ENCODE measurements at places on chromosomes 5 and 9.

DNA sequence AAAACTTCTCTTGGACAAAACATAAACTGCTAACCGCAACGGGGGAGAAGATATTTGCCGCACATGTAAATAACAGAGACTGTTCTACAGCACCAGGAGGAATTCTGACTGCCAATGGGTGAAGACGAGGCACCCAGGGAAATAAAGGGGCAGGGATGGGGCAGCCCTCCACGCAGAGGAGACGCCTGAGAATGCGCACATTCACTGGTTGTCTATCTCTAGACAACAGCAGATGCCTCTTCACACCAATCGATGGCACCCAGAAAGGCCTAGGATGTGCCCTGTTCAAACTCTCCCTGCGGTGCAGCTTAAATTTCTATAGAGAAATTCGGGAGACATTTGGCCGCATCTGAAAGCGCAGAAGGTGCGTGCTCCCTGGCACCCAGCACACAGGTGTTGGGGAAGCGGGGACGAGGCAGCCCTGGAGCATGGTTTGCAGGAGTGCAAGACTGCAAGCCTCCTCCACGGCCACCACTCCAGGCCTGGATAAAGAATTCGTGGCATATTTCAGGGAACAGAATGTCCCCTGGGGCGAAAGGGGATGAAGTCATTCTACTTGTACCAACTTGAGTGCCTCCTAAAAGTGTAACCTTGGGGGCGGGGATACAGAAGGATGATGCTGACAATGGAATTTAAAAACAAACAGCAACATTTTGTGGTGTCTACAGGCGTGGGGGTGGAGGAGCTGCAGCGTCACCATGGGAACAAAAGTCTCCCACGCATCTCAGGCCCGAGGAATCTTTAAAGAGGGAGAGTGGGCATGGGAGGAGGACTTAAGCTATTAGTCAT lies 6.3 kb upstream of the IRX2 start:
- no peak for DNase-seq

GRCh38 chr5:2709976-2710689 lies 41.3 kb downstream of the IRX2 start:
- no peak for DNase-seq

GRCh38 chr9:86764221-86764624 lies 183.1 kb downstream of the GAS1 start:
- no peak for DNase-seq

GRCh38 chr5:111673891-111674626 lies 82.9 kb downstream of the NREP start:
- no peak for DNase-seq

GRCh38 chr5:124905256-124906130 lies 159.1 kb upstream of the ZNF608 start:
- DNase-seq, result no peak

DNA sequence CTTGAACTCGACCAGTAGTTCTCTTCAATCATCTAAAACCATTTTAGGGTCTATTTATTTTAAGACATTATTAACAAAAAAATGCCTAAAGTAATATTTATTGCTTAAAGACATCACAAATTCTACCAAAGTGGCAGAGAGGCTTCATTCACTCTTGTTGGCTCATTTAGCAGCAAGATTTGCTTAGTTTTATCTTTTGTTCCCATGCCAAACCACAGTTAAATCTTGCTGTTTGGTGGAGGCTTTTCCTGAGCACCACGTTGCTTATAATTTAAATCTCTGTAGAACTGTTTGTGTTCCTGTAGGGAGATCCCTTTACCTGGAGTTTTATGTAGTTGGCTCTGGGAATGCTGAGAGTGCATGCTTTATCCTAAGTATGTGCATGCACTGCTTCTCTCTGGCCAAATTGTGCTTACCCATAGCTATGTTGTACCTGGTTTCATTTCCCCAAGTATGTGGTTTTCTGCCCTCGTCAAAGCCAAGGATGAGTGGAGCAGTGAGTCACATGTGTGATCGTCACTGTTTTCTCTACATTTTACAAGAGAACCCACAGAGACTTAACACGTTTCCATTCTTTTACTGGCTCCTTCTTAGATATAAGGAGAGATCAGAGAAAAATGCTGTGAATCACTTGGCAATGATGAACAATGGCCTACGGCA lies 42.1 kb upstream of the MAST4 start:
- DNase-seq, result no peak

- no peak for DNase-seq
These were observed 183.3 kb upstream of the PIK3R1 start for GRCh38 chr5:68032216-68032762.

GRCh38 chr5:177592905-177593304 lies 902 bp downstream of the TMED9 start:
- no peak for DNase-seq

GRCh38 chr5:8320244-8320643 lies 451.3 kb downstream of the MTRR start:
- DNase-seq, result no peak

DNA sequence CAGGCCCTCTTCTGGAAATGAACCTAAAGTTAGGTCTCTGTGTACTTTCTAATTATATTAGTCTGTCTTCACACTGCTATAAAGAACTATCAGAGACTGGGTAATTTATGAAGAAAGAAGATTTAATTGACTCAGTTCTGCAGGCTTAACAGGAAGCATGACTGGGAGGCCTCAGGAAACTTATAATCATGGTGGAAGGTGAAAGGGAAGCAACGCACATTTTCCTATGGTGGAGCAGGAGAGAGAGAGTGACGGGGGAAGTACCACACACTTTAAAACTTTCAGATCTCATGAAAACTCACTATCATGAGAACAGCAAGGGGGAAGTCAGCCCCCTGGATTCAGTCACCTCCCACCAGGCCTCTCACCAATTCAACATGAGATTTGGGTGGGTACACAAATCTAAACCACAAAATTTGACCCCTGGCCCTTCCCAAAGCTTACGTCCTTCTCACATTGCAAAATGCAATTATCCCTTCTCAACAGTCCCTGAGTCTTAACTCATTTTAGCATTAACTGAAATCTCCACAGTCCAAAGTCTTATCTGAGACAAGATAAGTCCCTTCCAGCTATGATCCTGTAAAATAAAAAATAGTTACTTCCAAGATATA lies 40.7 kb downstream of the TRIP13 start:
- DNase-seq, result no peak

- DNase-seq, result no peak
These were observed 82.9 kb upstream of the VCAN start for GRCh38 chr5:83388608-83389007.

DNA sequence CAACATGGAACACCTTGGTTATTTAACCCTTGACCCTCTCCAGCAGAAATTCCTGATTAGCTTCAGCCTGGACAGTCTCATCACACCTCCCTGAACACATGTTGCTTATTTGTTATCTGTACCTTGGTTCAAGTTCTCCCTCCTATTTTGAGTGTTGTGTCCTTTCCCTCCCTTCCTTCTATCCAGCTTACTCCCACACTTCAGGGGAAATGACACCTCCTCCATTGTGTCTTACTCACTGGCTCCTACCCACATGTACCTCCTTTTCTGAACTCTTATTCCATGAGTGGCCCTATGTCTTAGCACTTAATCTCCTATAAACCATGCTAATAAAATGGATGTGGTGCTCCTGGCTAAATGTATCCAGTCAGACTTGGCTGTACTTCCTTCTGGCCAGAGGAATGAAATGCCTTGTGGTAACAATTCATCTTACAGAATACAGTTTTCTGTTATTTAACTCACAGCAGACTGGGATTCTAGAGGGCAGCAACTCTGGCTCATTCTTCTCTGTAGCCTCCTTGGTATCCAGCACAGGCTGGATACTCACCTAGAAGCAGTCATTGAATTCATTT lies 11.2 kb downstream of the LIX1 start:
- DNase-seq, result no peak

- DNase-seq, result no peak
These were observed 1243.0 kb upstream of the CDH9 start for GRCh38 chr5:28281351-28281750.

DNA sequence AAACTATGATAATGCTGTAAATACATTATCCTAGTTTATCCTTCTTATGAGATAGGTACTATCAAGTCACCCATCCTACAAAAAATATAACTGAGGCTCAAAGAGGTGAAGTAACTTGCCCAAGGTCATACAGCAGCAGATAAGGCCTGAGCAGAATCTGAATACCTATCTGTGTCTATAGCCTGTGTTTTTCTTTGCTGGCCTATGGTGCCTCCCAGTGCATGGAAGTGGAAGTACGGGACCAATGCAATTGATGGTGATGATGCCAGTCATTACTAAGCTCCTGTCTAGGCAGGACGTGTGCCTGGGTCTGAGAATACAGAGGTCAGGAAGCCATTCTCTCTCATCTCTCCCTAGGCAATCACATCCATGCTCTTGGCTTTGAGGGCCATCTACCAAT lies 67.8 kb downstream of the FAT2 start:
- no peak for DNase-seq

DNA sequence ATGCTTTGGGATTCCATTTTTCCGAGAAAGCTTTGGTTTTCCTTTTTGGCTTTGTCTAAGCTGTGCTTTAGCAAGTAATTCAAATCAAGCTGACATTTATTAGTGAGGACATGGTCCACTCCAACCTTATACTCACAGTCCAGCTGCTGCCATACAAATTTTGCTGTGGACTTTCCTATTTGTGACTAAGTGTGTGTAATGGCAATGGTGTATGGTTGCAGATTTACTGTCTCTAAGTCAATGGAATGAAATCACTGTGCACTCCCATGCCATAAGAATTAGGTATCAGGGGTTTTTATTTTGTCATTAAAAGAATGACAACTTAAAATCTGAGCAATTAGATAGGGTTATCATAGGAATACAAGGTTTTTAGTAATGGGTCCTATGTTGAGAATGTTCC lies 530.0 kb downstream of the CCDC171 start:
- no peak for DNase-seq

- DNase-seq, result no peak
These were observed 1099.7 kb downstream of the DTWD2 start for GRCh38 chr5:117888688-117889087.

- DNase-seq, result no peak
These were observed 69.2 kb downstream of the SYK start for GRCh38 chr9:90870621-90871326.

DNA sequence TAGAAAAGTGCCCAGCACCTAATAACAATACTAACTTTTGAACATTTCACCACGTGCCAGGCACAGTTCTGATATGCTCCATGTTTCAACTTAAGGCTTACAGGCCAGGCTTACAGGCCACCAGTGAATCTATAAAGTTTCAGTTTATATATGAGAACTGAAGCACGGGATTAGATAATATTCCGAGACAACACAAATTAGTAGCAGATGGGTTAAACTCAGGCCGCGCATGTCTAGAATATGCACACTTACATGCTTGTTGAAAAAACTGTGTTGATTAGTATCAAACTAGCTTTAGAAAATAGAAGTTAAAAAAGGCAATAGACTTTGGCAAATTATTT lies 587.9 kb downstream of the MTRR start:
- no peak for DNase-seq

DNA sequence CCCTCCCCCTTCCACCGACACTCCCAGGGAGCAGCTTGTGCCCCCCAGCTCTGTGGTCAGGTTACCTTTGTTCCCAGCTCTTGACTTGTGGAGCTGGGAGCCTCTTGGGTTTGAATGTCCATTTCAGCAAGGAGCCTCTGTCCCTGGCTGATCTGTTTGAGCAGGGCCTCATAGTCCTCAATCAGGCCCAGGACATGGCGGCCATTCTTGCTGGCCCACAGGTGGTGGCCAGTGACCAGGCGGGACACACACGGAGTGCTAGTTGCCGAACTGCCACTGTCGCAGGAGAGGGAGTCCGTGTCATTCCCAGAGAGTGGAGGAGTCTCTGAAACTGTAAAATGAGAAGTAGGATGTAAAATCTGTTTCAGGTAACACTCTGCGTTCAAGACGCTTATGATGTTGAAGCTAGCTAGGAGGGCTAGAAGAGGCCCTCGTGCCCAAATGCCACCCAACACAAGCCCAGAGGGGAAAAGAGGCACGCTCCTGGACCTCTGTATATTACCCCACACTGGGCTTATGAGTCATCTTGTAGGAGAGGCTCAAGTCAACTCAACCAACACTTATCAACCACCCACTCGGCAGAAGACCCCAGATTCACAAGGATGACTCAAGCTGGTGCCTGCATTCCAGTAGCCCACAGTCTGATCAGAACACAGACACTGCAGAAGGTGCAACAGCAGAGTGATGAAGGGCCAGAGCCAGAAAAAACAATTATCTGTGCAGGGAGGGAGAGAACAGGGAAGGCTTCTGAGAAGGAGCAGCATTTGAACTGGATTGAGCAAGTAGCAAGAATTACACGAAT lies 177.0 kb downstream of the CDK5RAP2 start:
- DNase-seq, result no peak

DNA sequence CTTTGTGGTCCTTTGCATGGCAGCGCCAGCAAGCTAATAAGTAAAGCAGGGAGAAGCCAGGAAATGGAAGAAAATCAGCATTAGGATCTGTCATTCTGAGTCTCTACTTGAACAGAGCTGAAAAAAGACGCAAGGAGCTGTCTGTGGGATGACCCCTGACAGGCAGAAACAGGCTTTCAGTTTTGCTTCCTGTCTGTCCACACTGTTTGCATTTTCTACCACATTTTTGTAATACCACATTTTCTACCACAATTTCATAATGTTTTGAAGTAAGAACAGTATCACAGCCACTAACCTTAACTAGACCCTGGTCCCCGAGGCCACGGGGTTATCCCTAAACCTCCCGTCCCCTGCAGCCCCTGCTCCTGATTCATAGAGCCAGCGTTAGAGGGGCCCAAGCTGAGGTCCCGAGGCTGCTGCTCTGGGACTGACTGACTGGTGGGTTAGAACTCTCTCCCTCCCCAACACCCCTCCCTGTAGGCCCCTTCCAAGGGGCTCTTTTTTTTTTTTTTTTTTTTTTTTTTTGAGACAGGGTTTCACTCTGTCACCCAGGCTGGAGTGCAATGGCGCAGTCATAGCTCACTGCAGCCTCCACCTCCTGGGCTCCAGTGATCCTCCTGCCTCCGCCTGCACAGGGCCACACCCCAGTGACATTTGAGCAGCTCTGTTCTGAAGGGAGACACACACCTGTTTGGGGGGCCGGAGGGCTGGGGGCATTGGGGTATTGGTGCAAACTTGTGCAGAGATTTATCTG lies 4.0 kb upstream of the CLIC3 start:
- no peak for DNase-seq

GRCh38 chr9:136983656-136984314 lies 992 bp downstream of the LCNL1 start:
- DNase-seq, result no peak

GRCh38 chr5:83475935-83476814 lies 4.6 kb downstream of the VCAN start:
- no peak for DNase-seq

GRCh38 chr9:2109069-2109650 lies 94.0 kb downstream of the SMARCA2 start:
- no peak for DNase-seq

Data from thoracic aorta (tissue), 2 donors.